ENCODE measurements at places on chromosomes 4 and X.
A peak's percentile ranks its signal among the peaks of the same experiment; 100 is the strongest.

GRCh38 chr4:127709456-127709855 is 20.7 kb upstream of the SLC25A31 start:
- no peak for DNase-seq

DNA sequence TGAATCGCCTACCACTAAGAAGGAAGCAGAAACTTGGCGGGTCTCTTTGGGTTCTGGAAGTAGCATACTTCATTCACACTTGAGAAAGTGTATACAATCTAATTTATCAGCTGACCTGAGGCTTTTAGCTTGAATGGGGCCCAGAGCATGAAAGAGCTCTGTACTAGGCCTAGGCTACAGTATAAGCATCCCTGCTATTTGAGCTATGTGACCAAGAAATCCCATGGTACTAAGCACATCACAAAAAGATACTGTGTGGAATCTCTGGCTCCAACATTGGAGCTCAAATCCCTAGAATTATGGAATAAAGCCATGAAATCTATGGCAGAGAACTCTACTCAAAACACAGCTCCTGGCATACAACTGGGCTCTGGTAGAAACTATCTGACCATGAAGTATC is 43.9 kb upstream of the CCDC149 start:
- DNase-seq = no peak

DNA sequence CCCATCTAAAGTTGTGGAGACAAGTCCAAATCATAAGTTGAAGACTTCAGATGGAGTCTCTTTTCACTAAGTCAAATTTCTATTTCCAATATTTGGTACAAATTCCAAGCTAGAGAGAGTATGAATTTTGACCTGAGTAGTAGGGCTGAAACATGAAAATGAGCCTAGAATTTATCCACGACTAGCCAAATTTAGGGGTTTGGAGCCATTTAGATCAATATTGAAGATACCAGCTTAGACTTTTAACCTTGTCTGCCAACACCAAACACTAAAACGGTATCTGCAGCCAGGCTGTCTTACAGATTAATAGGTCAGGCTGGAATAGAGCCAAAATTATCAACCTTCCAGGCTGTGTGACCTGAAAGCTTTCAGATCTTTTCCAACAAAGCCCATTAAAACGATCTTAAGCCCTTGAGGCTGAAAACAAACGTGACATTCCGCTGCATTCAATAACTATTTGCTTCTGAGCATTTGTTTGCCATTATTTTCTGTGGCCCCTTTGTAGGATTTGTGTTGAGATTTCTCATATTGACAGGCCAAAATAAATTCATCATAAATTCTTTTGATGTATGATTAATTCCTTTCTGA is 268.7 kb upstream of the DKK2 start:
- DNase-seq = no peak

- peak; percentile 26 for DNase-seq
Observed at GRCh38 chr4:72568959-72569718, at the start of gene ADAMTS3. Gene ADAMTS3, minus strand, starts transcription at chr4:72569221. Its CDS starts 459 bp downstream, at chr4:72568762.

GRCh38 chr4:85221606-85222005 is 253.3 kb upstream of the ARHGAP24 start:
- DNase-seq = no peak

GRCh38 chr4:105116616-105117319 is 29.9 kb upstream of the TET2 start:
- DNase-seq = no peak

DNA sequence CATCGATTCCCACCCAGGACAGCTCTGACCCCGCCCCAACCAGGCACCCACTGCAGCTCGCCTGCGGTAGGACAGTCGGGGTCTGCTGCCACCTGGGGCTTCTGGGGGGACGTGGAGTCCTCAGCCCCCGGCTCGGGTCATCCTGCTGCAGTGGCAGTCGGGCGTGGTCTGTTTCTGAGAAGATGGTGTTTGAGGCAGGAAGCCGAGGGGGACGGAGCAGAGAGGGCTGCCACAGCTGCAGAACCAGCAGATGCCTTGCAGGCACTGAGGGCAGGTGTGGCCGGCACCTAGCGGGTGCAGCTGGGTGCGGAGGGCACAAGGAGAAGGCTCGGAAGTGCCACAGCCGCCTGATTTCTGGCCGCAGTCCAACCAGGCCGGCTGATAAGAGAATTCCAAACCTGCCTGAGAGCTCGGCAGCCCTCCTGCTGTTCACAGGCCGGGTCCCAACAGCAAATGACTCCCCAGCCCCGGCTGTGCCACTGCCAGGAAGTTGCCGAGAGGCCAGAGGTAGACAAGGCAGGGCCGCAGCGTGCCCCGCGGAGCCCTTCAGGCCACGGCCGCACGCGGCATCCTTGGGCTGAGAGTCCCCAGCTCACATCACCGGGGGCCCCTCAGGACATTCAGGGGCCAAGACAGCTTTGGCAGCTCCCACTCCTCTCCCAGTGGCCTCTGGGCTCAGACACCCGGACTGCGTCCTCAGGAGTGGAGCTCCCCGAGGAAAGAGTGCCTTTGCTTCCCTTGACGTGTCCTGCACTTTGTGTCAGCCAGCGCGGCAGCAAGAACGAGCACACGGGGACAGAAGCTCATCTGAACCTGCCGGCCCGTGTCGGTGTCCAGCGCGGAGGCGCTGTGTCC is 9.4 kb upstream of the CPLX1 start:
- no peak for DNase-seq

DNA sequence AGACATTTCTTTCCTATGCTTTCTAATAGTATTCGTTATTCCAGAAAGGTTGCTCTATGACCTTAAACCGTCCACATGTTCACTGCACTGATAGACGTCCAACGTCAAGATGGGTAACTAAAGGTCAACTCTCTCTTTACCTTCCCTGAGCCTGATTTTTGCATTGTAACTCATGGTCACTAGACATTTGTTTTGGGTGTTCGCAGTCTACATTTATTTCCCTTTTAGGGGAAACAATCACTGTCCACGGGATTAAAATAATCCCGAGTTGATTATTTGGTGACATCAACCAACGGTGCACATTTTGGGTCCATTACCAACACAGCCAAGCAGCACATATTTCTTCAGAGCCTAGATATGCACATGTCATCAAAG is 540 bp upstream of the HADH start:
- DNase-seq = no peak

DNA sequence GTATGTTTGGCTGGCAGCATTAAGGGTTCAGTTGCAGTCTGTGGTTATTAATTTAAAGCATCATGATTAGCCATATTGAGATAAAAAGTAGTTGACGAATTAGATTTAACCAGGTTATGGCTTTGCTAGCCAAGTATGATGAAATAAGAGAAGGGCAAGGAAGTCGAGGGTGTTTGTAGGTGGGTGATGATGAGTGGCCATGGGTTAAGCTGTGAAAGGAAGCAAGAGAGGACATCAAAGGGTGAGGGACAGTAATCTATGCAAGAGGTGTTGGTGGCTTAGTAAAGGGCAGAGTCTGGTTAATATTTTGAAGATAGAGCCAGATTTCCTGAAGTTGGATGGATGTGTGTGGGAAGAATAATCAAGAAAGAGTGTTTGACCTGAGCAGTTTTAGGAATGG is 44.5 kb downstream of the STIM2 start:
- DNase-seq = no peak

- no peak for DNase-seq
Observed at GRCh38 chr4:112865443-112865842, 184.0 kb upstream of the ANK2 start.

DNA sequence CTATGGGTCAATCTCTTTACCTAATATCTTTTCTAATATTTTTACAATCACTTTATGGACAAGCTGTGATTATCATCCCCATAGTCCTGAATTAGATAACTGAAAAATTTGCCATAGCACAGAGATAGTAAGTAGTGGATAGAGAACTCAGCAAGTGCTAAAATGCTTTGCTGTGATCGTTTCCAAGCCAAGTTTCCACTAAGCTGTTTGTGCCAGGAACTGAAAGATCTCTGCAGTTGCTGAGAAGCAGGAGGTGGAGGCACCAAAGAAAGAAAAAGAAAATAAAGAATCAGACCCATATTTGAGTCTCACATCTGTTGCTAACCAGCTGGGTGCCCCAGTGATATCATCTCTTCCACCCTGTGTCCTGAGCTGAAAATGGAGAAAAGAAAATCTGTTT is 605.6 kb upstream of the BOD1L1 start:
- no peak for DNase-seq

DNA sequence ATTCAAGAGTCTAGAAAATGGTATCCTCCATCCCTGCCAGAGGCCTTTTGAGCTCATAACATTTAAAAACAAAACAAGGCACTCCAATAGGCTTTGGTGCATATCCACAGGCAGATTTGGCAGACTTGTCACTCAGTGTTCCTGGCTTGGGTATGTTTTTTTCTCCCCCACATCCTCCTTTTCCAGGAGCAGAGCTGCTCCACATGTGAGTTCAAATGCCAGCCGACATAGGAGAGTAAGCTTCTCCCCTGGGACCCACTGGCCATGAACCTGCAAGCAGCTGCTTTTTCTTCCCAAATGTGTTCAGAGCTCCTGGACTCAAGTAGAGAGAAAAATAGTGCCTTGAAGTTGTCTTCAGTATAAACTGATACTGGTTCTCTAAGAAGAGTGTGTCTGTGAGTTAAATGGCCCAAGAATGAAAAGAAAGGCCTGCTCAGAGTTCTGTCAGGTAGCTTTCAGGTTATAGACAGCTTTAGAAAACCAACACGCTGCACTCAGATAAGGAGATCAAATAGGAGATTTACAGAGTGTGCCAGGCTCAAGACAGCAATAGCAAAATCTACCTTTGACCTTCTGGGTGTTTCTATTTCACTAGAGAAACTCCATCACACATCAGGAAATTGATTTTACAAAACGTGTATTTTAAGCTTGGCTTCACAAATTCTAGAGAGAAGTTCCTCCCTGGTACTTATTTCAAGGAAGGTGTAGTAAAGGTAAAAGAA is 162.5 kb upstream of the GALNT7 start:
- DNase-seq = no peak

- DNase-seq = no peak
Observed at GRCh38 chr4:11669156-11669555, 240.5 kb upstream of the HS3ST1 start.

DNA sequence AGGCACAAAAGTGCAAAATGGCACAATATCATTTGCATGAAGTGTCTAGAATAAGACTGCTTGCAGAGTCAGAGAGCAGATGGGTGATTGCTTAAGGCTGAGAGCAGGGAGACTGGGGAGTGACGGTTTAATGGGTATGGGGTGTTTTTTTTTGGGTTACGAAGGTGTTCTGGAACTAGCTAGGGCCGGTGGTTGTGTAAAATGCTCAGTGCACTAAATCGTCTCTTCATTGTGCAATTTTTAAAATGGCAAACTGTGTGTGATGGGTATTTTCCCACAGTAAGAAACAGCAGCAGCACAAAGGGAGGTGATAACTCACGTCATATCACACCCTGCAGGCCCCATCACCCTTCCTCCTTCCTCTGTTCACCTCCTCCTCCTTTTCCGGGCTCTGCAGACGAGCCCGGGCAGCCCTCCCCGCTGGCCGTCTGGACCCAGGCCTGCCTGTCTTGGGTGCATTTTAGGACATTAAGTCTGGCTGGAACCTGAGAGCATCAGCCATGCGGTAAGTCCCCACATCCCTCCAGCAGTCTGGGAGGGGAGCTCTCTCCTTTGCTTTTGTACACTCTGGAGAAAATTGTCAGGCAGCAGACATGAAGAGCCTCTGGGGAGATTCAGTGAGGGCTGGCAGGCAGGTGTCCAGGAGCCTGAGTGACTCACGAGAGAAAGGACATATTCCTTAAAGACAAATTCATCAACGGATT is 42.7 kb downstream of the ASMT start:
- peak; percentile 61 for DNase-seq

DNA sequence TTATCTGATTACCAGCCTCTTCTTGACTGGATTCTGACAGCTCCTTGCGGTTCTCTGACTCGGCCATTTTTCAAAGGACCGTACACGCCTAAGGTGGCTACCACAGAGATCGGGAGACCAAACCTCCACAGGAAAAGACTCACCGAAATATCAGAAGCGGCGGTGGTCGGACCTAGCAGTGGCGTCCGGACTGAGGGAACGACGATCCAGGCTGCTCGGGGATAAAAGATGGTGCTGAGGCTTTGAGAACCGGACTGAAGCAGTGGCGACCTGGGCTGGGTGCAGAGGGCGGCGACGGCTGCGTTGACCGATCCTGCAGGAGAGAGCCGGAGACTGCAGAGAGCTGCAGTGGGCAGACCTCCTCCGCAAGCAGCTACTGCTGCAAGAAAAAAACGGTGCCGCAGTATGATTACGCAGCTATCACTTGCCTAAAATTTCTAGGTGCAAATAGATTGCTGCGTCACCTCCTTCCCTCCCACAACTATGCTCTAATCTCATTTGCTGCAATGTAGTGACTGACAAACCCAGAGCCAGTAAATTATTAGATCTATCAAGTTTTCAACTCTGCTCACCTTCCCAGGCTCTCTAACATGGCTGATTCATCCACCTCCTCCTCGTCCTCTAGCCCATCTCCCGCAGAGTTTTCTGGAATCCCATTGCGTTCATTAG is at the start of gene NAP1L2:
TSS of gene NAP1L2 (minus strand) at position 426 of the 669 bp plus-strand sequence. CDS start at position 67, 359 bp downstream.
- no peak for DNase-seq

- DNase-seq = peak; percentile 92
Observed at GRCh38 chr4:25862411-25863346, at the start of gene SEL1L3. Gene SEL1L3, minus strand, starts transcription at chr4:25862988. Its CDS starts 152 bp downstream, at chr4:25862836.

Measured in GM20000 (cell line).